ENCODE measurements at places on chromosomes 6 and 20.

- DNase-seq = no peak
Measured at GRCh38 chr20:2416541-2417212, 36.0 kb downstream of the TGM6 start.

GRCh38 chr20:53855733-53856132, 214.7 kb downstream of the BCAS1 start:
- DNase-seq = no peak

- peak; percentile 27 for DNase-seq
Measured at GRCh38 chr6:35728683-35729678, 7.9 kb upstream of the ARMC12 start.

- DNase-seq = no peak
Measured at GRCh38 chr20:36030149-36030548, 61.8 kb downstream of the CNBD2 start.

GRCh38 chr20:18832546-18833200, 19.1 kb downstream of the SCP2D1 start:
- no peak for DNase-seq

DNA sequence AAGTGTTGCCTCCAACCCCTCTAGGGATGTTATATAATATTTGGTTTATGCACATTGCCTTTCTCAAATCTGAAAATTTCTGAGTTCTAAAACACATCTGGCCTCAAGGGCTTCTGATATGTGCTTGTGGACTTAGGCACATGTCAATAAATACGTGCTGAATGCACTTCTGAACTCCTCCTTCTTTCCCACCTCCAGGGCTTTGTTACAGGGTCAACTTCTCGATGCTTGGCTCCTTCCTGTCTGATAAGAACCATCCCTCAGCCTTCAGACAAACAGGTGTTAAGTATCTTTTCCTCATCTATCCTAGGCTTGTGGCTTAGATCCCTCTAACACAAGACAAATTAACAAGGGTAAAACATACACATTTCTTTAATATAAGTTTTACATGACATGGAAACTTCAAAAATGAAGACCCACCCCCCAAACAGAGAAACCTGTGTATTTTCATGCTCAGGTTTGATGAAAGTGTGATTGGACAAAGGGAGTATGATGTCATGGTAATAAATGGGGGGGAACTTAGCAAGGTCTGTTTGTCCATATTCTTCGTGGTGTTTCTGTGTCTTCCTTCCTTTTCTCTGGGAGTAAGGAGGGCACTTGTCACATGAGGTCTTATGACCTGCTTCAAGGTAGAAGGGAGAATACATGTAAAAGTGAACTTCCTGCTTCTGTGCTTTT, 326.9 kb downstream of the CD83 start:
- DNase-seq = no peak

- peak; percentile 8 for DNase-seq
Measured at GRCh38 chr20:31788578-31788977, 30.6 kb upstream of the MYLK2 start.

DNA sequence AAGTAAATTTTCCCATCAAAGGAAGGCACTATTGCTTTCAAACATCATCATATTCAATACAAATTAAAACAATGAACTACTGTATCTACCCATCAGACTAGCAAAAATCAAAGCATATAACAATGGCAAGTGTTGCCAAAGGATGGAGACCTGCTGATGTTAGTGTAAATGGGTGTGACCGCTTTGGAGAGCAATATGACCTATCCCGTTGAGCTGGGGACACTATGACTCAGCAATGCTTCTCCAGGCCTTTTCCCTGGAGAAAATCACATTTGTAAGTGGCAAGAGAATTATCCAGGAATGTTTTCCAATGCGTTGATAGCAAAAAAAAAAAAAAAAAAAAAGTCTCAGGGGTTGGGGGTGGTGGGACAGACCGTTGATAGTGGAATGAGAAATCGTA, 46.1 kb downstream of the PHACTR3 start:
- DNase-seq = no peak

- no peak for DNase-seq
Measured at GRCh38 chr6:80942911-80943310, 809.6 kb downstream of the TENT5A start.

DNA sequence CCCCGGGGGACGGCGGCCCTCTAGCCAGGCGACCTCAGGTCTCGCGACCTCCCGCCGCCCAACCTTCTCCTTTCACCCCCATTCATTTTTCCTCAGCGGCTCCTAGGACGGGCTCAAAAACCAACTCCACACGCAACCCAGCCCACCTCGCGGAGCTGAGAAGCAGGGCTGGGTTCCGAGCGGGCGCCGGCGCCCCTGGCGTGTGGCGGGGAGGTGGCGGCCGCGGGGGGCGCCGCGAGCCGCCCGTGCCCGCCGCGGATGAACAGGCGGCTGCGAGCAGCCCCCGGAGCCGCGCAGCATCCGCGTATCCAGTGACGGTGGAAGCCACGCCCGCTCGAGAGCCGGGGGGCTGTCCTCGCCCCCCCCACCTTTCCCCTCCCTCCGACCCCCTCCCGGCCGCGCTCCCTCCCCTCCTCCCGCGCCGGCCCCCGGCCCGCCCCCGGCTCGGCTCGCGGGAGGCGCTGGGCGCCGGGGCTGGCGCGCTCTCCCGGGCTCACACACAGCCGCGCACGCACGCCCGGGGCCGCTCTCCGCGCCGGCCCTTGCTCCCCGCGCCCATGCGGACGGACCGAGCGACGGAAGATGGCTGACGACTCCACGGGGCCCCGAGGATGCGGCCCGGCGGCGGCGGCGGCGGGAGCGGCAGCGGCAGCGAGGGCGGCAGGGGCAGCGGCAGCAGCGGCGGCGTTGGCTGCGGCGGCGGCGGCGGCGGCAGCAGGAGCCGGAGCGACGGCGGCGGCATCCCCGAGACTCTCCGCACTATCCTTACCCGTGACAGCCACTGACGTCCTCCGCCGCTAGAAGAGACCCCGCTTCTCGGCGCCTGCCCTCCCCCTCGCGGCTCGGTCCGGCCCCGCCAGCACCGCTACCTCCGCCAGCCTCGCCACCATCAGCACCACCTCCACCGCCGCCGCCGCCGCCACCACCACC, at the start of gene SOBP:
Gene SOBP (plus strand): TSS at position 482 of the 930 bp plus-strand sequence. CDS start 500 bp downstream, outside the sequence.
- DNase-seq = peak; percentile 72

GRCh38 chr6:107632381-107633136, 142.6 kb downstream of the SOBP start:
- DNase-seq = no peak

GRCh38 chr6:148041546-148041945, 301.1 kb upstream of the SASH1 start:
- DNase-seq = no peak

DNA sequence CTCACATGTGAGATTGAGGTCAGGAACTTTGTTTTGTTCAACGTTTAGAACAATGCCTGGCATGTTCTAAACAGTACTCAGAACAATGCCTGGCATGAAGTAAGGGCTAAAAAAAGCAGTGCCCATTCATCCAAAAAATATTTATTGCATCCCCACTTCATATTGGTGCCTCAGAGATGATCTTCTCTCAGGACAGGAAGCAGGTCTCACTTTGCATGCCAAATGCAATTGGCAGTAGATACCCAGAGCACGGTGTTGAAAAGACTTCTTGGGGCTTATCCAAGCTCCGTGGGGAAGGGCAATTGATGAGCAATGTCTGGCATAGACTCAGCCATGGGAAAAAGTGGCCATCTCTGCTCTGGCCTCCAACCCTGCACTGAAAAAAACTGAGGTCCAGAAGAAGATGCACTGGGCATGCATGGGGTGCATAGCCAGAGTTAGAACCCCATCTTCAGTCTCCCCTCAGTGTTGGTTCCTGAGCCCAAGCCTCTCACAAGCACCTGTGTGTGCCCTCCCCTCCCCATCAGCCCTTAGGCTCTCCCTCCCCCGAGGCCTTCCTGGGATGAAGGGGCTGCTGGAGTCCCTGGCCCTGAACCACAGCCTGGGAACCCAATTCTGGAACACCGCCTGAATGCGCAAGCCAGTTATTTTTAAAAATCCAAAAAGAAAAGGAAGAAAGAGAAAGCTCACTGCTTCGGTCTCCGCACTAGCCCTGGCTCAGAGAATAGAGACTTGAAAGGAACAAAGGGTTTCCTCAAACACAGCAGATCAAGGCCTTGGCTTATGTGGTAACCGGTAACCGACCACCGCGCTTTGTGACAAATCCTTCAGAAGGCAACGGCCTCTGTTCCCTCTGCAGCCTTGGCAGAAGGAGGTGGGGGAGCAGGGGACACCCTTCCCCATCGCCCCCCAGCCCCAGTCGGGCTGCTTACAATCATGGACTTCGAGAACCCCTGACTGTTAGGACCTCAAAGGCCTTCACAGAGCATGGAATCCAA, 78.5 kb upstream of the SIRPA start:
- no peak for DNase-seq

- DNase-seq = no peak
Measured at GRCh38 chr6:31908791-31909190, 6.9 kb upstream of the ZBTB12 start.

- DNase-seq = no peak
Measured at GRCh38 chr20:36408219-36408618, 102.1 kb downstream of the DLGAP4 start.

GRCh38 chr6:118565311-118565960, 17.3 kb downstream of the PLN start:
- DNase-seq = peak; percentile 23

- DNase-seq = no peak
Measured at GRCh38 chr20:30816182-30816645, 441.2 kb upstream of the DEFB115 start.

All from ELF-1 (cell line).